NCI-H748 treated with DMSO at 0.1 percent for 48 hours (cell line): ENCODE measurements at places on chromosomes 5 and 9.

GRCh38 chr9:22157276-22157675 is 148.2 kb upstream of the CDKN2B start:
- DNase-seq, result no peak

DNA sequence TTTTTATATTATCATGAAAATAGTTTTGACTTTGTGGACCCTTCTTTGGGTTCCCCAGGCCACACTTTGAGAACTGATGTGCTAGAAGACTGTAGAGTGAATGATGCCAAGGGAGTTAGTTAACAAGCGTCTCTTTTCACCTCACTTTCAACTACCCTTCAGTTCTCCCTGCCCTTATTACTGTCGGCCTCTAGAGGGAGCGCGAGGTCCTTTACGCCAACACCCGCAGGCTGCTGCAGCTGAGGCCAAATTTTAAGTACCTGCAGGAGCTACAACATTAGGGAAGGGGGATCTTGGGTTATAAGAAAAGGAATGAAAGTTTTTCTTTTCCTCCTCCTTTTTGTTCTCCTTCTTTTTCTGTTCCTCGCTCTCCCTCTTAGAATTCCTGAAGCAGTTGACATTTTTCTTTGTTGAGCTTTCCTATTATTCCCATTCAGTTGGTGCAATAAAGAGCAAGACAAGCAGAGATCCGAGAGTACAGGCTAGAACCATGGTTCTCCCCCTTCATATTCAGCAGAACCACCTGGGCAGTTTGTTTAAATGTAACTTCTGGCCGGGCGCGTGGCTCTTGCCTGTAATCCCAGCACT is 84.0 kb downstream of the ZFAND5 start:
- peak; percentile 65 for DNase-seq

DNA sequence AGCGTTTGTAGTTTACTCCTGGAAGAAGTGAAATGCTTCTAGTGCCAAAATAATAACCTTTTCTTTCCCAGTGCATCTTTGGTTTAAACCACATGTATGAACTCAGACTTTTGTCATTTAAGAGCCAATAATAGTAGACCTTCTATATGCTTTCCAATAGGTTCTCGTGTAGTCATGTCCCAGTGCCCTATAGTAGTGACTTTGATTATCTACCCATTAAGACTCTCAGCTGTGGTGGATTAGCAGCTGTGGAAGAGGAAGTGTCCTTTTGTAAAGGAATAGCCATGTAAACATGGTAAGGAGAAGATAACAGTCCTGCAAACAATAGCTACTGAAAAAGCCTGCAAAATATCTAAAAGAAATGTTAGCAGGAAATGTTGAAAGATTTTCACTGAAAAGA is 765.3 kb downstream of the MTRR start:
- DNase-seq, result peak; percentile 90

DNA sequence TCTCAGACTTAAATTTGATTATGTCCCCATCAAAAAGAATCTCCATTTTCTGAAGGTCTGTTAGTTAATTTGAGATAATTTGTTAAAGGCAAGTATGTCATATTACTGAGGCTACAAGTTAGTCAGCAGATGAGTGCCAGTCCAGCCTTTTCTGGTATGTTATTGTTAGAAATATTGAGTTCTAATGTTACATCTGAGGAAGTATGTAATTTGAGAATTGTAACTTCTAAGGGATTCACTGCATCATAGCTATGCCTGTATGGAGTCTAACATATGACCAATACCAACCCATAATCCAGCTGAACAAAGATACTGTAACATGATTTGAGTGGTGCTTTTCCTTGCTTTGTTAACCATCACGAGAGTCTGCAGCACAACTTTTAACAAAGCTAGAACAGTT is 13.9 kb downstream of the SLC23A1 start:
- no peak for DNase-seq

DNA sequence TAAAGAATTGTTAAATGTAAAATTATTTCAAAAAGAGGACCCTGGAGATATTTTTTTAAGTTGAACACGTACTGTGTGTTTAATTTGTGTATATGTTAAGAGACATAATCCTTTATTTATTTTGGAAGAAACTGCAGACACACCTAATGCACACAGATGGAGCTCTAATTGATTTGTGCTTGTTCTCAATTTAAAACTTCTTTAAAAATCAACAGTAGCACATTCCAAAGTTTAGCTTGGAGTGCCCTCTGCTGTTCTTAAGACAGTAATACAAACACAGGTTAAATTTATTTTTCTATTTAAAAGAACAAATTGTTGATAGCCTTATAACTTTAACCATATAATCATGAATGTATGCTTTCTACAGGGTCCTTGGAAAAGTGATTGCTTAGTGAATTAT is 277.6 kb upstream of the ADAMTS16 start:
- DNase-seq, result peak; percentile 94

DNA sequence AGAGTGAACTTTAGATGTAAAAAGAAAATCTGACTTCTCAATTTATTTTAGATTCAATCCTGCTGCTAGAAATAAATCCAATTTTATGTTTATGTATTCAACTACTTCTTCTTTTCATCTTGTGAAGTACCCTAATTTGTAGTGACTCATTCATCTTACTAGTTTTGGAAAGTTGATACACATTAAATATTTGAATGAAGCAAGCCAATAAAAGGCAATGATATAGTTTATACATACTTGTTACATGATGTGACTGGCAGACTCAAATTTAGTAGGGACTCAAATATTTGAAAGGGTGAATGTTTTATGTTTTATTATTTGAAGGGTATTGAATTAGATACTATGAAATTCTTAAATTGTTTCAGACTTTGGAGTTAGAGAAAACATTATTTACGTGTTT is 34.7 kb downstream of the CSNK1G3 start:
- no peak for DNase-seq

- no peak for DNase-seq
These were observed 28.0 kb downstream of the OSTF1 start for GRCh38 chr9:75116306-75116705.
